ENCODE measurements at places on chromosomes 13 and 19.

DNA sequence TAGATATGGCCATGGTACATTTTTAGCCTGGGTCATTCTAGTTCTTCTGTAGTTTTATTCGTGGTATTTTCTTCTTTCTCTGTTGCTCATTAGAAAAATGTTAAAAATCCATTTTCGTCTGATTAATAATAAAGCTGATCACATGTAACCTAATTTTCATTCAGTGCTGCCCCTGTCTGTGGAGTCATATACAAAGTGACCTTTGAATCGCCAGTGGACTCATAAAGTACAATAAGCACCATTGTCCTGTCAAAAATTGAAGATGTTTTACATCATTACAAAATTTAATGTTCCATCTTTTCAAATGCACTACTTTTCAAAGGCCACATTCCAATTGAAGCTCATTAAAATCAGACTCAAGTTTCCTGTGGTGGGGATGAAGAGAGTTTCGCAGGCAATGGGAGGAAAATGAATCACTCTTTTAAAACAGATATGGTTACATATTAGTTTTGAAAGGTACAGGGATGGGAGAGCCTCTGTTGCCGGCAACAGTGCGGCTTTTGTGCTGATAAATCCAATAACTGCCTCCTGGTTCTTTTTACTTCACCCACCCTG, 205.4 kb downstream of the ZNF536 start:
- DNase-seq, result no peak

- DNase-seq, result no peak
Measured at GRCh38 chr13:43665388-43665787, 121.4 kb downstream of the ENOX1 start.

GRCh38 chr19:46288896-46289588, 7.8 kb upstream of the HIF3A start:
- no peak for DNase-seq

- no peak for DNase-seq
Measured at GRCh38 chr13:105412171-105412570, 1123.3 kb downstream of the EFNB2 start.

DNA sequence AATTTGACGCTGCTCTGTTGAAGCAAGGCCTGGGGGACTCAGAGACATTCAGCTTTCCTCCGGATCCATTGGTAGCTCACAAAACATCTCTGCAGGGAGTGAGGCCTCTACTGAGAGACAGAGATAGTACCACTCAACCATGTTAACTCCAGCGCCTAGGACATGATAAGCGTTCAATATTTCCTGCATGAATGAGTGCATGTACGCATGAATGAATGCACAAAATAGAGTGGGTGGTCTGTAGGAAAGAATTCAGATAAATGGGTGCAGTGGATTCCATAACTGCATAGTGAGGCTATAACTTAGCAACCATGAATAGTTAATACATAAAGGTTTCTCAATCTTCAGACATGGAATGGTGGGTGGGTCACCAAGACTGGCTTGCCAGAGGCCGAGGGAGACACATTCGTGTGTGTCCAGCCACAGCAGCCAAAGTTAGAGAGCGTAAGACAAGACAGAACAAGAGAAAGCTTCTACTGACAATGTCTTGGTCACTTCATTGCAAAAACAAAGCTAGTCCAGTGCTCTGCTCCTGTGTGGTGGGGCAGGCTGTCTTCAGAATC, 36.3 kb upstream of the RCBTB2 start:
- no peak for DNase-seq

GRCh38 chr13:91133941-91134802, 213.3 kb upstream of the MIR17HG start:
- DNase-seq, result no peak

DNA sequence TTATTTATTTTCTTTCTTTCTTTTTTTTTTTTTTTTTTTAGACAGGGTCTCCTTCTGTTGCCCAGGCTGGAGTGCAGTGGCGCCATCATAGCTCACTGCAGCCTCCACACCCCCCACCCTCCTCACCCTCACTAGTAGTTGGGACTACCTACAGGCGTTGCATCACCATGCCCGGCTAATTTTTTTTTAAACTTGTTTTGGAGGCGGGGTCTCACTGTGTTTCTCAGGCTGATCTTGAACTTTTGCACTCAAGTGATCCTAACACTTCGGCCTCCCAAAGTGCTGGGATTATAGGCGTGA, 33.6 kb downstream of the GJA3 start:
- DNase-seq, result no peak

DNA sequence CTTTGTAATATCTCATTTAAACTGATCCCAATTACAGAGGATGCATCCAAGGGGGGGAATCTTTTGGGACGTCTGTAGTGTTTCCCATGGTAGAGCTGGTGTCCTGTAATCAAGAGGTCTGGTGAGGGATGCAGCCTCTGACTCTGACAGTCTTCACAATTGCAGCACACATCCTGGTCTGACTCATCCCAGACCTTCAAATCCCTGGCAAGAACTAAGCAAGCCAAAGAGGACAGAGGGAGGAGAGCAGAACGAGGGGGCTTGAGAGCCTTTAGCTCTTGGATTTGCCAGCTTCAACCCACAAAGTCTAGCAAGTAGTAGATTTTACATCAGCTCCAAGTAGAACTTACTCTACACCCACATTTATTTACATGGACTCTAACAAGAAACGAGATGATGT, 17.3 kb upstream of the FCGBP start:
- DNase-seq, result no peak

GRCh38 chr13:112249644-112250610, 126.2 kb upstream of the SPACA7 start:
- no peak for DNase-seq

DNA sequence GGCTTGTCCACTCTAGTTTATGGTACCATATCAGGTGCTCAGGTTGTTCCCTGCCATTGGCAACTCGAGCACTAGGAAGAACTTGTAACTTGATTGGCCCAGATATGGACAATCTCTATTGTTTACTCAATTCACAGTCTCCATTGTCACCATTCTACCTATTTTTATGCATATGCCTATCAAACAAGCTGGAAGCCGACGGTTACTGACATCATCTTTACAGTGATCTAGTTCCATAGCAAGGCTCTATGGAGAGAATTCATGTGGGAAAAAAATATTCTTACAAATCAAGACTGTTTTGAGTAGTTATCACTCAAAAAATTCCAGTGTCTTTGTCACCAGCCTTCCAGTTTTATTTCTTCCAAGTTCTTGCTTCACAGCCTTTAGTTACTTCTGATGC, 1006.2 kb upstream of the PRR20A start:
- no peak for DNase-seq

GRCh38 chr13:111211789-111212516, 96.8 kb downstream of the ARHGEF7 start:
- DNase-seq, result no peak

DNA sequence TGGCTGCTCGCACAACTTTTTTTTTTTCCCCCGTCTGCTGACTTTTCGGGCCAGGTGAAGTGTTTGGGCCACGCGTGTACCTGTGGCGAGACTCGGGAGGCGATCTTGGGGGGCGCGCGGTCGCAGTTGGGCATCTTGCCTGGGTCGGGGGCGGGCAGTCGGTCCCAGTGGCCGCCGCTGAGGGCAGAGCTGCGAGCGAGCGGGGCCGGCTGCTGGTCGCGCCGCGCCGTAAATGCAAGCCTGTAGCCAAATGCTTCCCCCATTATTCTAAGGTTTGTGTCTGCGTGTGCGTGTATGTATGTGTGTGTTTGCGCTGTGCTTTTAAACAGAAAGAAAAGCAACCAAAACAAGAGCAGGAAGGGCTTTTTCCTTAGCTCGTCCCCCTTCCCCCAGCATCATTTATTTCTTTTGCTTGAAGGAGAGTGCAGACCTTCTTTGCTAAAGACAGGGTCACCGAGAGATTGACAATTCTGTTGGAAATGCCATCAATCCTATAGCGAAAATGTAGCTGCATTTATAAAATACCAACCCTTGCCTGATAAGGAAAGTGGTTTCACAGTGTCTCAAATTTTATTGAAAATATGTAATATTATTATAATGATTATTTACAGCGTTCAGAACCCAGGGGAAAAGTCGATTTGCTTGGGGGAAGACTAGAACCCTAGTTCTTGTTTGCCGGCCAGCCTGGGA, 143.2 kb upstream of the ZNF536 start:
- no peak for DNase-seq

DNA sequence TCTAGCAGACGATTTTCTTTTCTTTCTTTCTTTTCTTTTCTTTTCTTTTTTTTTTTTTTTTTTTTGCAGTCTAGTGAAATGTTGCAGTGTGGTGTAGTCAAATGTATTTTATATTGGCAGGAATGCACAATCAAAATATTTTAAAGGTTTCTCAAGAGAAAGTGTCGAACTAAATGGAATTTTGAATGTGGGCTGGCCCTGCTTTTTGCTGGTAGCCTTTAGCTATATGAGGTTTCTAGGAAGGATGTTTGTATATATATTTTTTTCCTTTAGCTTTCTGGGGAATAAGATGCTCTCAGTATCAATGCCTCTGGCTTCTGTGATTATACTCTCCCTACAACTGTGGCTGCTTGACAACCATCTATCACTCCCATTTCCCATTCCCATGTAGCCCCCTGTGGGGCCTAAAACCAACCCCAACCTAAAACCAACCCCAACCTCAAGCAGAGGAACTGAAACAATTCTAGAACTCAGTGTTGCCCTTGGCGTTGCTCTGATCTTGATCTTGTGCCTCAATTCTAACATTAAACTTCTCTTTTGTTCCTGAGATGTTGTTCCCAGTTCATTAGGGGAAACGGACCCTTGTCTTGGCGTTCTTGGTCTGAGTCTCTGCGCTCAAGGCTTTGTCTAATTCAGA, 27.1 kb downstream of the CYSLTR2 start:
- no peak for DNase-seq

DNA sequence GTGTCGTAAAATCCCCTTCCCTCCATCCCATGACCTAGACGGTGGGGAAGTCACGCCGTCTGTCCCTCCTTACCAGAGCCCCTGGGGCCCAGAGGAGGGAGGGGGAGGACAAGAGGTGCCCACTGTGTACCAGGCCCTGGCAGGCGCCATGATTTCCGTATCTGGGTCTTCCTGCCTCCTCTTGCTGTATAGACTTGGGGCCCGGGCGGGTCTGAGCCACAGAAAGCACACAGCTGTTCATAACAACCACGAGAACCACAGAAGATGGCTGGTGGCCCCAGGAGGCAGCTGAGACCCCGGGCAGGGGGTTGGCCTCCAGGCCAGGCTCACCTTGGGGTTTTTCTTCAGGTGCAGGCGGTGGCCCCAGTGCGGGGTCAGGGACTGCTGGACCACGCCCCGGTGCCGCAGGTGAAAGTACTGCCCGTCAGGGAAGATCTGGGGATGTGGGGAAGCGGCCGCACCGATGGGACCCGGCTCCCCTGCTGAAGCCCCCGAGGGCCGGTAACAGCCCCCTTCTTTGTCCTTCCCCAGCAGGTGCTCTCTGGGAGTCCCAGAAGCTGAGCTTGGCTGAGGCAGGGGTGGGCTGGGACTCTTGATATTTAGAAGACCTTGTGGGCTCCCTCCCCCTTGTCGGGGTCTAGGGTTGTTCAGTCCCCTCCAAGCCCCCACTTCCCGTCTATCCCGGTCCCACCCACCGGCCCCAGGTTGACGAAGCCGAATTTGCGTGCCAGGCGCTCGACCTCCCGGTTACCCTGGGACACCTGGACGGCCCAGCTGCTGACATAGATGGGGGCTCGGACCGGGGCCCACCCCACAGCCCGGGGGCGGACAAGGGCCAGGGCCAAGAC, 463 bp downstream of the PCSK4 start:
- no peak for DNase-seq

GRCh38 chr13:40664350-40665125, 1.9 kb downstream of the FOXO1 start:
- DNase-seq, result no peak

- DNase-seq, result no peak
Measured at GRCh38 chr19:50187937-50188336, 15.5 kb upstream of the MYH14 start.

- DNase-seq, result no peak
Measured at GRCh38 chr13:67643516-67644055, 413.4 kb upstream of the PCDH9 start.

GRCh38 chr19:29686285-29686805, 21.1 kb downstream of the PLEKHF1 start:
- DNase-seq, result no peak

GRCh38 chr13:108968566-108968965, 339.2 kb downstream of the MYO16 start:
- no peak for DNase-seq

DNA sequence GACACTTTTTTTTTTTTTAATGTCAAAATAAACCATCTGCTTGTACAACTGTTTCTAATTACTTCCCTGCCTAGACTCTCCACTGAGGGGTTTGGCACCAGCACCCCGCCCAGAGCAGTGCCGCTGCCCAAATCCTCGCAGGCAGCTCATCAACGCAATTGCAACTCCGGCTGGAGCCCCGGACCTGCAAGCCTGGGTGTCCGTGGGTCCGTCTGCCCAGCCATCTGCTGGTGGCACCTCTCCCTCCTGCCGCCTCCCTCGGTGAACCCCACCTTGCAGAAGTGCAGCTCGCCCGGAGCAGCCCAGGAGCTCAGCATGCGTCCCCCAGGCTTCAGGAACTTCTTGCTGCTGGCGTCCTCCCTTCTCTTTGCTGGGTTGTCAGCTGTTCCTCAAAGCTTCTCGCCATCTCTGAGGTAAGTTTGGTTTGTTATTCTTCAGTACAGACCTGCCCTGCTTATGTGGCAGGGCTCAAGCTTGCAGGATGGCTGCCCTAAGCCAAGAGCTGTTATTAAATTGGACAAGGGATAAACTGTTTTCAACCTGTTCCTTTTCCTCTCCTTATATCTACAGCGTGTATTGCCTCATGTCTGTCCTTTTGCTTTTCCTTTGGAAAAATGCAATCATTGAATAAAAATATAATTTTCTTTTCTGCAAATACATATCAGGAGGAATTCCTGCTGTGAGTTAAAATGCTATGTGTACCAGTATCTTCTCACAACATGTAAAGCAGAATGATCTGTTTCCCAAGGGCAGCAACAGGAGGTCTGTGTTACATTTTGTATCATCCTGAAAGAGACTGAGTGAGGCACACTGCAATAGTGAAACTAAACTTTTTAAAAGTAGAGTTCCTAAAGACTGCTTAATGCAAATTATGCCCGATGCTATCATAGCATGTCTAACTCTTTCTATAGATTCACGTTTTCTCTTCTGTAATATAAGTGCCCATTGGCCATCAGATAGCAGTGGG, at the start of gene ITGBL1:
TSS of gene ITGBL1 (plus strand) at position 157 of the 967 bp plus-strand sequence. CDS start at position 316, 159 bp downstream.
- no peak for DNase-seq

DNA sequence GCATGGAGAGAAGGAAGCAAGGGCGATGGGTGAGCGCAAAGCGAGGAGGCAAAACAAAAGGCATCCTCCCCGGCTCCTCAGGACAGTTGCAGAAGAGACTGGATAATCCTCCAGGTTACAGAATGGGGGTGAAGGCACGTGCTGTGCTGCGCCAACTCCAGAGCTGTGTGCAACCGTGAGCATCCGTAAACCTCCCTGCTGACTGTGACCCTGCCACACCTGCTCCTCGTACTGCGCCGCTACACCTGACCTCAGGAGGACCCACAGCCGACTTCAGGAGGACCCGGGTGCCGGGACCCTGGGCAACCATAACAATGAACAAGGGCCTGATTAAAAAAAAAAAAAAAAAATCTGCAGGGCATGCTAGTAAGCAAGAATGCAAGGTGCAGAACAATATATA, 68.7 kb downstream of the SLC7A1 start:
- DNase-seq, result no peak

GRCh38 chr19:10836479-10837330, 693 bp upstream of the TMED1 start:
- DNase-seq, result no peak

GRCh38 chr13:61727767-61728166, 312.1 kb upstream of the PCDH20 start:
- no peak for DNase-seq
